ENCODE measurements at places on chromosomes 1 and 21.

DNA sequence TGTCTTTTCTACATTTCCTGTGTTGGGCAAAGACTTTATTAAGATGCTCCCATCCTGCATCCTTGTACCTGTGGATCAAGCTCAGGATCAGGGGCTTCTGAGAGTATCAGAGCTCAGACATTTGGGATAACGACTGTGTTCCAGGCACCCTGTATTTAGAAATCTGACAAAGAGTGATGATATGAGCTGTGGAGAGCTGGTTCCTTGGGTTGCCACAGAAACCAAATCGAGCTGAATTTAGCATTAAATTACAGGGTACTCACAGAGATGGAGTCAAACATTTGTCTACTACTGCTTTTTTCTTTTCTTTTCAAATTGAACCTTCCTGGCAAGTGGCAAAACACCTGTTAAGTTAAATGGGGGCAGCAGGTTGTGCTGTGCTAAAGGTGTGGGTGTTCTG, 110.6 kb downstream of the XCL2 start:
- DNase-seq, result no peak

- no peak for DNase-seq
Observed at GRCh38 chr1:10402729-10403274, 3.9 kb downstream of the PGD start.

DNA sequence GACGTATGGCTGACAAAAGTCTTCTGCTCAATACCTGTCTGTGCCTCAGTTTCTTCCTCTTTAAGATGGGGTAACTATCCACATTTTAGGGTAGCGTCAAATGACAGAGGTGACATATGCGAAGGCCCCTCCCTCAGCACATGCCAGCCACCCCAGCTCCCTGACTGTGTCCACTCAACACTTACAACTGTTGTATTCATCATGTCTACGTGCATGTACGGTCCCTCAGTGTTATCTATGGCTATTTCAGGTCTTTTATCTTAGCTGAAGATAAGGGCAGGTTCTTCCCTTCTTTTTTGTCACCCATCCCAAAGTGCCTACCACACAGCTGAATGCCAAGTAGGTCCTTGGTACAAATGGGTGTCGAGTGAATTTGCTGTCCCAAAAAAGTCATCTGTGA, 8.3 kb upstream of the C1orf198 start:
- no peak for DNase-seq

- no peak for DNase-seq
Observed at GRCh38 chr1:81808760-81809159, 8.0 kb downstream of the ADGRL2 start.

DNA sequence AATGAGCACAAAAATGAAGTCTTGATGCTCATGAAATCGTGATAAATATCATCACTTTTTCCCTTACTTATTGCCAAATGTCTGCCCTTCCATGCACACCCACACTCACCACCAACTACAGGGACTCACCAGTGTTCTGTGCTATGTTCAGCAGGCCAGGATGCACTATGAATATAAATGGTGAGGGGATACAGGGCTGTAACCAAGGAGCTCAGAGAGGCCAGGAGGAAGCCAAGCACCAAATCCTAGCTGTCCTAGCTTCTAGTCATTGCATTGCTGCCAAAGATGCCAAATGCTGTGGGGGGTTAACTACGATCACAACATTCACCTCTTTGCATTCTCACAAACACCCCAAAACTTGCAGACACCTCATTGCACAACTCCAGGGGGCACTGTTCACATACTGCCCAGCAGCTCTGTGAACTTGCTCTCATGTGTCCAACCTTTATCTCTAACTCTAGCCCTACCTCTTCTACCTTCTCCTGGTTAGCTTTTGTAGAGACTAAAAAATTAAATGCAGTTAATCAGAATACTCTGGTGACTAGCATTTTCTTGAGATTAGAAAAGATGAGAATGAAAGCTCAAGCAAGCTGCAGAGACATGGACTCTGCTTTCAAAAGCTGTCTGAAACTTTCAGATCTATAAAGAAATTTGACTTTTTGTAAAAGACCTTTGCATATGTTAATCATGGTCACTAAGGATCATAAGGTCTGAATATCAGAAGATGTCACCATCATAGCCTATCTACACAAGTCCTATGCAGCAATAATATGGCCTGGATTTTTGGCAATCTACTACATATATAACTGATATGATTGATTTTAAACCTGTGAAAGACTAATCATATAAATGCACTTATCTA, 13.9 kb upstream of the KIF14 start:
- no peak for DNase-seq

All from GM13976 (cell line).